ENCODE measurements at places on chromosomes 1 and 21.

DNA sequence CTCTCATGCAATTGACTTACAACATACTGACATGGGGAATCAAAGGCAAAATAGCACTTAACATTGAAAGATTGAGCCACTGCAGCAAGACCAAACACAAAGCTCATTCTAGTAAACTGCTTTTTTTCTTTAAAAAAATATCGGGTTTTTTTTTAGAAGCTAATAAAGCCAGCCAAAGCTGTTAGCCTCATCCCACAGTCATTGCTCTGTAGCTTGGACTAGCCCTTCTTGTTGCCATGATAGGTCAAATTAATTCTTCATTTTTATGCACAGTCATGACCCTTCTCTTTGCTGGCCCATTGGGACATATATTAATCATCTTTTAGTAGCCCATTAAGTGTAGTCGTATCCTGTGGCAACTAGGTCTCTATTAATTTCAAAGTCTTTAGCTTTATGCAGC lies 231.3 kb downstream of the ADGRL2 start:
- no peak for DNase-seq

GRCh38 chr1:240092301-240093119 lies 827 bp downstream of the FMN2 start:
- peak; percentile 67 for DNase-seq

- no peak for DNase-seq
These were observed 58.6 kb downstream of the NPHP4 start for GRCh38 chr1:5933676-5934057.

DNA sequence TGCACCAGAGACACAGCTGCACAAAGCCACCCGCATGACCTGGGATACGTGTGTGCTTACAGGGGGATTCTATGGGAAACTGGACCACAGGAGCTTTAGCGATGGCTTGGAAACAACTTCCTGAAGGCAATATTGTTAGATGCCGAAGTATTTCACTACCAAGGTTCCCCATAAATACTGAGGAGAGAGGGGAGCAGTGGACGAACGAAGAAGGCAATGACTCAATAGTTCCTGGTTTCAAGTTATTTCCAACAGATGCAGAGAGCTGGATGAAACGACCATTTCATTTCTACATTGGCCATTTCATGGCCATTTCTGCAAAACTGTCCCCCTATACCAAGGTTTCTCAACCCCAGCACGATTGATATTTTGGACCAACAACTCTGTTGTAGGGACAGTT lies 61.3 kb downstream of the CD34 start:
- no peak for DNase-seq

- DNase-seq = no peak
These were observed 97.2 kb downstream of the WDR4 start for GRCh38 chr21:42781971-42782722.

- no peak for DNase-seq
These were observed 200.6 kb downstream of the RGS7 start for GRCh38 chr1:241156231-241156965.
